ENCODE measurements at places on chromosomes 12 and 14.
A peak's percentile ranks its signal among the peaks of the same experiment; 100 is the strongest.

- no peak for DNase-seq
Measured at GRCh38 chr12:110916295-110916875, 4.0 kb downstream of the MYL2 start.

GRCh38 chr12:121279071-121279375 lies 17.5 kb downstream of the CAMKK2 start:
- no peak for DNase-seq

DNA sequence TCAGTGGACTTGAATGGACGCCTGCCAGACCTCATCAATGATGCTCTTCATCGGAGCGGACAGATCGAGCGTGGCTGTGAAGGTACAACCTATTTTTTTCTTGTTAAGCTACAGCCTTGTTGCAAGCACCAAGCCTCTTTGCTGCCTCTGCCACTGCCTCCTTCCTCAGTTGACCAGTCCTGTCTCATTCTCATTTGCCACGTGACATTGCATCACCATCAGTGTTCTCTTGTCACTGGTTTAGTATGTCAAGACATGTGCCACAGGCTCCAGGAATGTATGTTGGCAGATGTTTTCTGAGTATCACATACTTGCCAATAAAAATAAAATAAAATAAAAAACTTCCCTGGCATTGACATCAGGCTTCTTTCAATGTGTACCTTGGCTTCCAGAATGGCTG lies 798.1 kb downstream of the NRXN3 start:
- no peak for DNase-seq

DNA sequence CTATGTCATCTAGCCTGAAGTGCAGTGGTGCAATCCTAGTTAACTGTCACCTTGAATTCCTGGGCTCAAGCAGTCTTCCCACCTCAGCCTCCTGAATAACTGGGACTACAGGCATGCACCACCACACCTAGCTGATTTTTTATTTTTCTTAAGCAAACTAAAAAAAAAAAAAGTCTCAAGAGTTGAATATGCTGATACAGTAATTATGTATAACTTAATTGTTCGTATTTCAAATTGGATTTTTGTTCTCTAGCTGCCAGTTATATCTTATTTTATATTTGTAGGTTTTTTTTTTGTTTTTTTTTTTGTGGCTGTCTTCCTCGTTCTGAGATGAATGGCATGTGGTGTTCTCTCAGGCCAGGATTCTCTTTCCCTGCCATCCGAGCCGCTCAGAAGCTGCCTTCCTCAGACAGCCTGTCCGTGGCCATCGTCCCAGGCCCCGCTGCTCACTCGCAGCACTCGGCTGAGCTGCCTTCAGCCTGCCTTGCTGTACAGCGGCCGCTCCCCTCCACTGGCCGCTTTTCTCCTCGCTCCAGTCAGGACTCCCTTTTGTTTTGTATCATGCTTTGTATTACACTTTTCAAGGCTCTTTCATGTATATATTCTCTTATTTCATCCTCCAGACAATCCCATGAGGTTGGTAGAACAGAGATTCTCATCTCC lies 53.3 kb downstream of the WDR20 start:
- no peak for DNase-seq

GRCh38 chr12:50986966-50987737 lies 34.8 kb downstream of the HIGD1C start:
- DNase-seq: peak; percentile 90

GRCh38 chr12:31233061-31233730 lies 92.8 kb downstream of the SINHCAF start:
- no peak for DNase-seq

DNA sequence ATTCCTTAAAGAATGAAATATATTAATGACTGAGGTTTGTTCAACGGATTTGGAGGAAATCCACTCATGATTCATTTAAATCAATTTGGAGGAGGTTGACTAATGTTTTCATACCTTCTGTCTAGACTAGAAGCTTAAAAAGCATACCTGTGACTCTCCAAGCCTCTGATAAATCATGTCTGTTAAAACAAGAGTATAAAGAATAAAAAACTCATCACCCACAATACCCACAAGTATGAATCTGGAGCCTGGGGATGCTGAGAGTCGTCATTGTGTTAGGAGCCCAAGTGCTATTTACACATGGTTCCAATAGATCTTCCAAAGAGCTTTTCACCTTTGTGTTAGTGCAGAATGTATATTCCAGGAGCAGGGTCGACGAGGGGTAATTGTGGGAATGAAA lies 86.8 kb upstream of the ADAMTS20 start:
- no peak for DNase-seq

- no peak for DNase-seq
Measured at GRCh38 chr12:9052610-9053009, 63.1 kb downstream of the A2M start.

GRCh38 chr14:102088012-102088792 lies 1.4 kb upstream of the HSP90AA1 start:
- DNase-seq: peak; percentile 59

- no peak for DNase-seq
Measured at GRCh38 chr12:106135781-106136180, 3.0 kb downstream of the NUAK1 start.

DNA sequence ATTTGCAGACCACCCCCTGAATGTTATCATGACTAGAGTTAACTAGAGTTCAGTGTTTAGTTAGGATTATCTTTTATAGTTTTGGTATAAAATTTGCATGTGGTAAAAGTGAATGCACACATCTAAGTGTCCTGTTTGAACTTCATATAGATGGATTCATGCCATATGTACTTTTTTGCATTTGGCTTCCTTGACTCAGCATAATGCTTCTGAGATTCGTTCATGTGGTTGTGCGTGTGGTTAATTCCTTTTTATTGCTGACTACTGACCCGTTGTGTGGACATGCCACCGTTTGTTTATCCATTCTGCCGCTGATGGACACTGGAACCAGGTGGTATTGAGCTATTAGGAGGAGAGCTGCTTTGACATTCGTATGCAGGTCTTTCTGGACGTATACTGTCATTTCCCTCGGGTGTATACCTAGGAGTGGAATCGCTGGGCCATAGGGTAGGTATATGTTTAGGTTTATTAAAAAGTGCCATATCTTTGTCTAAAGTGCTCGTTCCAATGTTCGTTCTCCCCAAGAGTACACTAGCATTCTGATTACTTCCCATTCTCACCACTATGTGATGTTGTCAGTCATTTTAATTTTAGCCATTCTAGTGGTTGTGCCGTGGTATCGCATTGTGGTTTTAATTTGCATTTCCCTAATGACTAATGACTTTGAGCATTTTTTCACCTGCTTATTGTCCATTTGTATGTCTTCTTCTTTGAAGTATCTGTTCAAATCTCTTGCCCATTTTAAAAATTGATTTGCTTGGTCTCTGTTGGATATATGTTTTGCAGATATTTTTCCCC lies 37.7 kb downstream of the RIN3 start:
- DNase-seq: peak; percentile 27

GRCh38 chr12:26642361-26642760 lies 190.6 kb downstream of the ITPR2 start:
- no peak for DNase-seq

DNA sequence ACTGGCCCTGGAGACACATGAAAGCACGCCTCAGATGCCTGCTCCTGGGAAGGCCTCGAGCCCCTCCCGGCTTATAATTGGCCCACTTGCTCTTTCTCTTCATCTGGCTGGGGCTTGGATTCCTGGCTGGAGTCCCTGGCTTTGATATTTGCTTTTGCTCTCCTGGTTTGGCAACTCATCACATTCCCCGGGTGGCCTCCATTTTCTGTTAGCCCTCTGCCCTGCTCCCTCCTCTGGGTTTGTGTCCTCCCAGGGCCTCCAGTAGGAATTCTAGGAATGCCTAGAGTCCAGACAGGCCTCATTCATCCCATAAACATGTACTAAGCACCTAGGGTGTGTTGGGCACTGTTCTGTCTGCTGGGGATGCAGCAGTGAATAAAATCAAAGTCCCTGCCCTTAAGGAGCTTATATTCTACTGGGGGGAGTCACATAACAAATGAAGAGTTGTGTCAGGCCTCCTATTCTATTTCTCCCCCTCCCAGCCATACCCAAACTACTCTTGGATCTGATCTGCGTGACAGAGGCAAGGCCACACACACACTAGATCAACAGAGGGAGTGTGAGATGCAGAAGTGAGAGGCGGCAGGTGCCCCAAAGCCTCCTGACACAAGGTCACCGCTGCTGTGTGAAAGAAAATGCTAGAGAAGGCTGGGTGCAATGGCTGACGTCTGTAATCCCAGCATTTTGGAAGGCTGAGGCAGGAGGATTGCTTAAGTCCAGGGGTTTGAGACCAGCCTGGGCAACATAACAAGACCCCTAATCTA lies 21.3 kb upstream of the TSPAN9 start:
- no peak for DNase-seq

DNA sequence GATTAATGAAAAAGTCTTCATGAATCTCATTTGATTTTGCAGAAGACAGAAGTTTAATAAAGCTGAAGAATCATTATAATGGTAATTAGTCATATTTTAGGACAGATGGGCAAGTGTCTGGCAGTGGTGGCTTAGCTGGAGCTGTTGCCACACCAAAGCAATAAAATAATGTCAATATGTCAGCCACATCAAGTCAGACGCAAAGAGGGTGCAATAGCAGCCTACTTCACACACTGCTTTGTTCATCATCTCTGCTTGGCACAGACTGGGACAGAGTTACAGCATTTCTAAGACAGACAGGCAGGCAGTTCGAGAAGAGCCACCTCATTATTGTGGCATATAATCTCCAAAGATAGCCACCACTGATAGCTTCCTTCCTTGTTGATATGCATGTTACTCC lies 16.9 kb upstream of the KRR1 start:
- no peak for DNase-seq

DNA sequence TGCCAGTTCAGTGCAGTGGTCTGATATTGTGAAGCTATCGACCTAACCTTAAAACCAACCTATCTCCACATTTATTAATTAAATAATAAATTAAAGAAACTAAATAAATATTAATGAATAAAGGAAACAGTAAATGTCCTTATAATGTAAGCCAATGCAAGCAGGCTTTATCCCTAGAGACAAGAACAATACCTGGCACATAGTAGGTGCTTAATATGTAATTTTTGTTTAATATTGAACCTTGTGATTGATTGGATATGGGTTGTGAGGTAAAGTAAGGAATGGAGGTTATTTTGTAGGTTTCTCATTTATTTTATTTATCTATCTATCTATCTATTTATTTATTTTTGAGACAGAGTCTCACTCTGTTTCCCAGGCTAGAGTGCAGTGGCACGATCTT lies 7.8 kb upstream of the TUBA1B start:
- no peak for DNase-seq

DNA sequence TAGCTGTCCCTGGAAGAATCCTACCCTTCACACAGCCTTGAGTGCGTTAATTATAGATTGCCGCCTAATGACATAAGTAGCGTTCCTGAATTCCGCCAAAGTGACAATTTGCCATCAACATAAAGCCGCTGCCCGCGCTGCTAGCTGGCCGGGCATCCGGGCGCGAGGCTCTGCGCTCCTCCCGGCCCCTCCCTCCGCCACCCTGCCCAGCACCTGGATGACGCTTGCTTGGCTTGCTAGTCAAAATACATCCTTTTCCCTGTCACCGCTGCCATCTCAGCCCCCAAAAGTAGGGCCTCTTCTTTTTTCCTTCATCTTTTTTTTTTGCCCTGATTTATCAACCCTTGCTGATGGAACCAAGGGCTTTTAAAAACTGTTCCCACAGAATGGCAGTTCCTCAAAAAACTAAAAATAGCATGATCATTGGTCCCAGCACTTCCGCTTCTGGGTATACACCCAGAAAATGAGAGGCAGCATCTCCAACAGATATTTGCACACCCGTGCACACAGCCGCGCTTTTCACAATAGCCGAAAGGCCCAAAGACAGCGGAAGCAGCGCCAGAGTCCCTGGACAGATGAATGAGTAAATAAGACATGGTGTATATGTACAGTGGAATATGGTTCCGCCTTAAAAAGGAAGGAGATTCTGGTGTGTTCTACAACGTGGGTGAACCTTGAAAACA lies 235.2 kb downstream of the BCL11B start:
- no peak for DNase-seq

DNA sequence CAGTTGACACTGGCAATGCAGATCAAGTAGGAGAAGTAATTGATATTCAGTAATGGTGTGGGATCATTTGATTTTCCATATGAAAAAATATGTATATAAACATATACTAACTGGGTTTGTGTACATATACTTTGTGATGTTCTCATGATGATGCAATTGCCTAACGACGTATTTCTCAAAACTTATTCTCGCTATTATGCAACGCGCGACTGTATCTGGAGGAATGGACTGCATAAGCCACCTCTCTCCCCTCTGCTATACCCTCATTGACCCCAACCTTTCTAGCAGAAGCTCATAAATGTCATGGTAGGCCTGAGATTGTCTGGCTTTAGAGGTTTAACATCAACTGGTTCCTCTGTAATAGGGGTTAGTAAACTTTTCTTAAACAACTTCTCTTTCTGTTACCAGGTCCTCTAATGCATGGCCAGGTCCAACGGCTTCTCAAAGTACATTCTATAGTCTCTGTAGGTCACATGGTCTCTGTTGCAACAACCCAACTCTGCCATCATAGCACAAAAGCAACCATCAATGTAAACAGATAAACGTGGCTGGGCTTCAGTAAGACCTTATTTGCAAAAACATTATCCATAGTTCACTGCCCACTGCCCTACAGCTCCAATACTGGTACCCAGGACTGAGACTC lies 59.3 kb downstream of the FOXN3 start:
- no peak for DNase-seq

DNA sequence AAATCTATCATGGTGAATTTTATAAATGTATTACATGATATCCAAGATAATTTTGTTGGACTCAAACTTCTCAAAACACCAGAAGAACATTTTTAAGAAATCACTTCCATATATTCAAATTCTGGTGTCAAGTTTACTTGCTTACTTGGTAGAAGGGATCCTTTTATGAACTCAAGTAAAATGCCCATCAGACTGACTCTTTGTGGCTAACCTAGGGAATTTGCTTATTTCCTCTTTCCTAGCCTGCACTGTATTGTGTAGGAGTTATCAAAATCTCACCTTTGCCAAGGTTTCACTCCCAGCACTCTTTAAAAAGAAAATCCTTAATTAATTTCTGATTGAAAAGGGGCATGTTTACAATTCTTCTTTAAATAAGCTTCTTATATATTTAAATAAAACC lies 196.5 kb downstream of the DUSP6 start:
- DNase-seq: no peak

DNA sequence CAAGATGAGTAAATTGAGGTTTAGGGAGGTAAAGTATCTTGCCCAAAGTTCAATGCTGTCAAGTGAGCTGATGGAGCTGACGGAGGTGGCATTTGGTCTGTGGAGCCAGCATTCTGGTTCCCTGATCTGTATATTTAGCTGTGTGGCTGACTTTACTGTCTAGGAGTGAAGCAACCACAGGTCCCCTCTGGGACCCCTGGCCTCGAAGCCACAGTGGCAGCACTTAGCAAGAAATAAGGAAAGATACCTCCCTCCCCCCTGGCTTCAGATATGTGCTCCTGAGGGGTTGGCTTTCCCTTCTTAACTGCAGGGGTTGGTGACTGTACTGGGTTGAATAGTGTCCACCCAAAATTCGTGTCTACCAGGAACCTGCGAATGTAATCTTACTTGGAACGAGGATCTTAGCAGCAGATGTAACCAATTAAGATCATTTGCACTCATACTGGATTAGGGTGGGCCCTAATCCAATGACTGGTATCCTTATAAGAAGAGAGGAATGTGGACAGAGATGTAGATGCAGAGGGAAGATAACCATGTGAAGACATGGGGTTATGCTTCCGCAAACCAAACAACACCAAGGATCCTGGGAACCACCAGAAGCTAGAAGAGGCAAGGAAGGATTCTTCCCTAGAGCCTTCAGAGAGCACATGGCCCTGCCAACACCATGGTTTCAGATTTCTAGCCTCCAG lies 2.0 kb upstream of the ACVR1B start:
- no peak for DNase-seq

GRCh38 chr12:2642896-2643425 lies 151.8 kb upstream of the FKBP4 start:
- no peak for DNase-seq
